Effector CD8-positive, alpha-beta T cell (primary cell): ENCODE measurements at places on chromosomes 2 and 18.

DNA sequence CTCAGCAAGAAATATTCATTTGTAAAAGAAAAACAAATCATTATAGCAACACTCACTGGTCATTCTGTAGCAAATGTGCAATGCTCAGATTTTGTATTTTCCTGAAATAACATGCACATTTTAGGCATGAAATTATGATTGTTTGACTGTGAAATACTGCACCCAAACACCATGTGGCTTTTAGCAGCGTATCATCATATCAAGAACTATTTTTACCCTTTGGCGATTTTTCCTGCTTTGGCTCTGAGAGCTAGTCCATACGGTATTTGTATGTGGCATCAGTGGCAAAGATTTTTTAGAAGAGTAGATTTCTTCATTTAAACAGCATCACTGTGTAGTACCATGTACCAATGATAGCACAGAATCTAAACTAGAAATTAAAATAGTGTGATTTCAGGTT lies 493.1 kb downstream of the NR4A2 start:
- DNase-seq, result no peak

DNA sequence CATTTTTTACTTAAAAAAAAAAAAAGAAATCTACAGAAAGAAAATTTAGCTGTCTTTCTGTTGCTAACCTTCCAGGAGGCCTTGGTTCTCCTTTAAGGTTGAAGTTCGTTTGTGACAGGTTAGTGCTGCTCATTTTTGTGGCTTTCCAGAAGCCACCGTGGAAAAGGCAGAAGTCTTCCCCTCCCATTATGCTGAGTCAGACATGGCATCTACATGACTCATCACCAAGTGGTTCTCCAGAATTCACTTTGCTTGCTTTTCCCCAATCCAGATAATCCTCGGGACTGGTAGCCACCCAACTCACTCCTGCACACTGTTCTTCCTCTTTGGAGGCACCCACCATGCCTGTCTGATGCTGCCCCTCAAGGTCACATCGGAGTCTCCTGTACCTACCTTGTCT lies 228.7 kb downstream of the PIK3C3 start:
- DNase-seq, result no peak

DNA sequence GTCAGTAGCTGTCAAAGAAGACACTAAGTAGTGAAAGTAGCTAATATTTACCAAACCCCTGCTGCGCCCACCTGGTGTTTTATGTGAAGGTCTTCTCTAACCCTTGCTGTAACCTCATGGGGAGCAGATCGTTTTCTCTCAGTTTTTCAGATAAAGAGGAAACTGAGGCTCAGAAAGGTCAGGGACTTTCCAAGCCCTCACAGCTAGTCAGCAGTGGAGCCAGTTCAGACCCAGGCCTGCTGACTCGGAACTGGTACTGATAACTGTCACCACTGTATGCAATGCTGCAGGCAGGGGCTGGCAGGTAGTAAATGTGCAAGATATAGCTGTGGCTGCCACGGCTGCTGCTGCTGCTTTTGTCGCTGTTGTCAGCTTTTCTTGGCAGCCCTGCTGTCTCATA lies 69.1 kb downstream of the LRRFIP1 start:
- DNase-seq, result no peak

- no peak for DNase-seq
These were observed 503.6 kb upstream of the SYT4 start for GRCh38 chr18:43780782-43781340.

GRCh38 chr2:209864716-209865295 lies 93.2 kb downstream of the UNC80 start:
- no peak for DNase-seq

DNA sequence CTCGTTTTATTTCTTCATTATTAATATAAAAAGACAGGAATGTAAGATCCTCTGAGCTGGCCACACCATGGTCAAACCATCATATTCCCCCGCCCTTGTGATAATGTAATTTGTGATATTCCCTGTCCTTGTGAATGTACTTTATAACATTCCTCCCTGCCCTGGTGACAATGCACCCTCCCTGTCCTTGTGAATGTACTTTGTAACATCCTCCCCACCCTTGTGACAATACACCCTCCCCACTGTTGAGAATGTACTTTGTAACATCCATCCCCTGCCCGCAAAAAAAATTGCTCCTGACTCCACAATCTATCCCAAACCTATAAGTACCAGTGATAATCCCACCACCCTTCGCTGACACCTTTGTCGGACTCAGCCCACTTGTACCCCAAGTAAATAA lies 211.0 kb downstream of the MBD2 start:
- DNase-seq, result no peak

DNA sequence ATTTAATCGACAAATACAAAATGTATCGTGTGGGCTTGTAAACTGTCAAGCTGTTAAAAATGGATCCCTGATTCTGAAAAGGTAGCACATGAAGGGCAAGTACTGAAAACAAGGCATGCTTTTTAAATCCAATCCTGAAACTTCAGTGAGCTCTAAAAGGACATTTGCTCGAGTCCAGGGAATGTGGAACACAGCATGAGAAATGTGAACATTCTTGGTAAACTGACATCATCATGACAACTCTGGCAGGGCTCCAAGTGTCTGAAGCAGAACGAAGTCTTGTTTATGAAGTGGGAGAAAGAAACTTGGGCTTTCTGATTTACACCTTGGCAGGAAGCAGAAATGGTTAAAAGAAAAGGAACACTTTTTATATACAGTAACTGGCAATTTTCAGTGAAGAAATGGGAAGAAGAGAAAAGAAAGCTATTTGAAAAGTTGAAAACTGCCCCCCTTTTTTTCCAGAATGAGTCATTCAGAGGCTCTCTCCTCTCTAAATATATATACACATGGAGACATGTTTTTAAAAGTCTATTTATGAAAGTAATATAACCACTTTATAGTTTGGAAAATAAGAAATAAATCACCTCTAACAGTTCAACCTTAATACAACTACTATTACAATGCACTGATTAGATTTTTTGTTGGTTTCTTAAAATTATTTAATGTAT lies 120.8 kb downstream of the GAREM1 start:
- no peak for DNase-seq

DNA sequence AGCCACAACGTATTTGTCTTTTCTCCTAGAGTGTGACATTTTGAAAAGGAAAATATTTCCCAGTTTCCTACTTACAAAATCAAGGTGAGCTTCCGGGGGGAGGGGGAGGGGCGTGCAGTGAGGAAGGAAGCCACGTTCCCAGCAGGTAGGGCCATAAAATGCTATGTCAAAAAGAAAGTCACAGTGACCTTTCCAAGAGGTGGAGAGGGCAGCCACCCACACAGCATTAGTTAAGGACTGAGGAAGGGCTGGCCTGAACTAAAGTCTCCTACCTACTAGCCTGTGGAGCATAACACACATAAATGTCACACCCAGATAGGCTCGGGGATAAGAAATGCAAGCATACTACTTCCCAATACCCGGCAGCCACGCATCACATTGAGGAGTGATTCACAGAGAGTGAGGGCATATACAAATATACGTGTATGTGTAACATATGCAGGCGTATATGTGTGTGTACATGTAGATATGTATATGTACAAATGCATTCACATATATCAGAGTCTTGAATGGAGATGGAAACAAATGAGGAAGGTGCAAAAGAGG lies 191.1 kb downstream of the STK39 start:
- DNase-seq, result no peak

DNA sequence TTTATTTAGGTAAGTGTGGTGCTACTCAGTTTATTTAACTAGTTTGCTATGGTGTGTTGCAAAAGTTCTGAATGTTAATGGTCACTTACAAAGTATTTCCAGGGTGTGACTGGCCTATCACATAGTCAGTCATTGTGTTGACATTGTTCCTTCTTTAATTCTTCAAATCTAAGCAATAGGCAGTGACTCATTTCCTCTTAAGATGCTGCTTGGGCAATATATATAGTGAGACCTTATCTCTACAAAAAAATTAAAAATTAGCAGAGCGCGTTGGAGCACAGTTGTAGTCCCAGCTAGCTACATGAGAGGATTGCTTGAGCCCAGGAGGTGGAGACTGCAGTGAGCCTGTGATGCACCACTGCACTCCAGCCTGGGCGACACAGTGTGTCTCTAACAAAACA lies 5.8 kb upstream of the CCDC88A start:
- no peak for DNase-seq

DNA sequence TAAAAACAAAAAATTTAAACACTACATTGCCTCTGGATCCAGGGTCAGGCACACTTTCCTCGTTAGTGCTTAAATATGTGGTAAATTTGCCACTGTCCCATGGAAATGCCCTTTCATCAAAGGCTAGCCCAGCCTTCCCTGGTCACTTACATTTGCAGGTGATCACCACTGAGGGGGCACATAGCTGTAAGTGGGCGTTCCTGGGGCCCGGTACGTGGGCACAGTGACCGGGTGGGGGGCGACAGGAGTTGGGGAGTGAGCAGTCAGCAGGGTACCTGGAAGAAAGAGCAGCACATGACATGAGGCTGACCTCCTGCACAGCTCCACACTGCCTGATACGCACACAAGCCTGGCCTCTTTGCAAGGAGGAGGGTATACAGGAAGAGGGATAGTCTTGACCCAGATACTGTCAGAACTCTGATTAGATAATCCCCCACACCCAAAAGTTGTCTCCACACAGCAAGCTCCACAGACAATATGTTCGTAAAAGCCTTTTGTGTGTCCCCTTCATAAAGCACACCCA lies 40.5 kb downstream of the FAM168B start:
- DNase-seq, result no peak

- DNase-seq, result no peak
These were observed 24.8 kb downstream of the BMPR2 start for GRCh38 chr2:202400941-202401340.

DNA sequence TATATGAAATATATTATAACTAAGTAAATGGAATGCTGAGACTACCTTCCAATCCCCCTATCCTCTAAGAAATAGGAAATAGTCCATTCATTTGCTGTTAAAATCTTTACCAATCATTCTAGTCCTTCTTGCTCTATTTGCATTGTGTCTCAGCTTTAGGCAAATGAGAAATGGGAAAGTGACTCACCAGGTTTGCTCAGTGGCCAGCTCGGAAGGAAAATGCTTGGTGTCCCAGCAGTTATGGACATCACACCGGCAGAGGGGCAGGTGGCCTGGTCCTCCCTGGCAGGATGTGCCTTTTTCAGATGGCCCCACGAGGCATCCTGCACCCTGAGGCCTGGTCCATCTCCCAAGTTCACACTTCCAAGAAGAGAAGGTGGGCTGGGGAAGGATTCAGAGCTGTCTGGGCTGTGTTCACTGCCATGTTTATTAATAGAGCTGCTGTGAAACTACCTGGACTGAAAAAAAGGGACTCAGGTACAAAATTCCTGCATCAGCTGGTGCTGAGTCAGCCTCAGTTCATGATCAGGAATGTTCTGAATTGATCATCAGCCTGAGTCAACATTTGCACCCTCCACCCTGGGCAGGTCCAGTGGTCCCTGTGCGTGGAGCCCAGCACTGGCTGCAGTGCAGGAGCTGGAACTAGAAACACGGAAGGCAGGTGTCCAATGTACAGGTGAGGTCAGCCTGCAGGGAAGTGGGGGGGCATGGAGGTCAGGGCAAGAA lies 60.1 kb upstream of the ARL4C start:
- no peak for DNase-seq

DNA sequence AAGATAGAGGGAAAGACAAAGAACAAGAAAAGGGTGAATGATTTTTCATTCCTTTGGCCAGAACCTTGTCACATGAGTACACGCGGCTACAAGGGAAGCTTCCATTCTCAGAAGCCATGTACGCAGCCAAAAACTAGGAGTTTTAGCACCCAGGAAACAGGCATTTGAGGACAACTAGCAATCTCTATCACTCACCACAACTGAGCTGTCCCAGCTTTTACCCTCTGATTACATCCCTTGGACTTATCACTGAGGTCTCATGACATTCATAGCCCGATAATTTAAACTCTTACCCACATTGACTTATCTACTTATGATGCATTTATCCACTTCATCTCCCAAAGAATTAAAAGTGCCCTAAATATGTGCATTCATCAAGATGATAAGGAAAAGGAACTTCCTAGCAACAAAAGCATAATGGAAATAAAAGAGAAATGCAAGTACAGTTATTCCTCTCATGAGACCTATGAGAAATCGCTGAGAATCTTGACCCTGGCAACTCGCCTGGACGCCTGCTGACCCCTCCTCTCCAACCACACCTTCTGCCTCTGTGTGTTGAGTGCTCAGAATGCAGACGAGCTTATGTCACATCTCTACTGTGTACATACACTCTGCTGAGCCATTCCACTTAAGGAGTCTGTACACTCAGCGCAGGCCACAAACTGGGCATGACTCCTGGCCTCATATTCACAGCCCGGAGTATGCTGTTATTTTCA lies 28.7 kb upstream of the MFSD6 start:
- DNase-seq, result no peak

DNA sequence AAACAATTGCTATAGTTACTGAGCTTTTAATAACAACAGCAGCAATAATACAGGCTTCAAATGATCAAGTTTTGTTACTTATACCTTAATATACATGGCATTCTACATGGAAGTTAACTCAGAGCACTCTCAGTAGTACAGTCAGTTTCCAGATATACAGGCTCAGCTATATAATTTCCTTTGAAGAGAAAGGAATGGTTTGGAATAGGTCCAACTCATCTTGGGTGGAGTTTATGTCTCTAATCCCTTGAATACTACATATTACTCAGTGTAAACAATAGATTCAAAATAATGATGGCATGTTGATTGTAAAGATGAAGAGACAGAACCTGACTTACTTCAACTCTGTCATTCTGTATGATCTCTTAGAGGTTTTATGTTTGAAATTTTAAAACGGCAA lies 174.9 kb downstream of the EPHA4 start:
- no peak for DNase-seq

DNA sequence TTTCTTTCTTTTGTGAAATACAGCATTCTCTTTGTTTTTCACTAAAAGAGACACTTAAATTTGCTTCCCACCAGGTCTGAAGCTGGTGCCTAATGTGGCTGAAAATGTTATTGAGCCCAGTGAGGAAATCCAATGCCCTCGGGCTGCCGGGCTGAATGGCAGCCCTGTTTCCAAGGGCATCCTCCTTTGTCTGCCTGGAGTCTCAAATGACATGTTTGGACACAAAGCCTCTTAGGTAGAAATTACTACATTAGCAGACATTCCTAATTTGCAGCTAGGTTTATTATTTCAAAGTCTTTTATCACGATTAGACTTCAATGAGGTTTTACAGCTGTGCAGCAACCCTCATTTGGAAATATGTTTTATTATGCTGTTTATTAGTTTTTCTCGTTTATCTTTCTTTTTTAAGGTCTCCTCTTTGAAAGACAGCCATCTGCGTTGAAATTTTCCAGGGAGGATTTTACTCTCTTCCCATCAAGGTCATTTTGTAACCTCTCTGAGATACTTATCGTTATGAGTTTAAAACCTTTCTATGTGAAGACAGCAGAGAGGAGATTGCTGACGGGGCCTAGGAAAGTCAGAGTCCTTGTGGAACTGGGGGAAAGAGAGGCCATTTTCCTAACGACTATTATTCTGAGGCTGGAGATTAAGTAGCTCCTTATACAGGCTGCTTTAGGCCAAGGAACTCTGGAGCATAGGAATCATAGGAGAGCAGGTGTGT lies 59.0 kb upstream of the ZNF532 start:
- DNase-seq, result no peak

GRCh38 chr2:161128885-161129284 lies 31.3 kb upstream of the TANK start:
- DNase-seq, result no peak
